ENCODE measurements at places on chromosomes 12 and 14. TPM values are rescaled to one million over a fixed set of nuclear protein-coding genes. Genes with fewer than 3 reads are reported as not detected.

The SOX5 gene
- 7.9 TPM for total RNA-seq

The TMEM63C gene
- total RNA-seq = not detected

The SERPINA9 gene
- total RNA-seq = not detected

The TMTC1 gene
- 44.1 TPM for total RNA-seq

The ARHGEF25 gene
- total RNA-seq = 24.4 TPM

The KRT74 gene
- not detected for total RNA-seq

The KRT77 gene
- not detected for total RNA-seq

The GAS2L3 gene
- total RNA-seq = 44.1 TPM

The FAIM2 gene
- 2.6 TPM for total RNA-seq

The GZMH gene
- not detected for total RNA-seq

The DPY19L2 gene
- 2.3 TPM for total RNA-seq

The GPR65 gene
- total RNA-seq = under 0.01 TPM

The MYH6 gene
- not detected for total RNA-seq

The FZD10 gene
- not detected for total RNA-seq

The TCL1B gene
- not detected for total RNA-seq

The IL22 gene
- total RNA-seq = not detected

The CLEC1A gene
- not detected for total RNA-seq

The TMPRSS12 gene
- not detected for total RNA-seq

Data from smooth muscle cell of trachea (primary cell).